ENCODE measurements at places on chromosomes 5 and 9.

DNA sequence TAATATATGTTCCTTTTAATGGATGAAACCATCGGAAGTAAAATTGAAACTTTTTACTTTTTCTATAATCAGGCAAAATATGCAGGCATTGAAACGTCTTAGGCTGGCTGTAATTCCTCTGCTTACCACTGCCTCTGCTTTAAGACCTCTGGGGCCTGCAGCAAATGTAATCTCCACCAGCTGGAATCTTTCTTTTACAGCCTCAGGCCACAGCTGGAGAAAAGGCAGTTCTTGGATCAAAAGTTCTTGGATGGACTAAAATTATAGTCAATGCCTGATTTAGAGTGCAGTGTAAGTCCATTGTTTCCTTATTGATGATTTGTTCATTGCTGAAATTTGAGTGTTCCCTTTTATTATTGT is 396.7 kb downstream of the KCTD16 start:
- DNase-seq, result peak; percentile 3

- DNase-seq, result peak; percentile 78
Observed at GRCh38 chr5:109705596-109705995, 15.9 kb downstream of the MAN2A1 start.

DNA sequence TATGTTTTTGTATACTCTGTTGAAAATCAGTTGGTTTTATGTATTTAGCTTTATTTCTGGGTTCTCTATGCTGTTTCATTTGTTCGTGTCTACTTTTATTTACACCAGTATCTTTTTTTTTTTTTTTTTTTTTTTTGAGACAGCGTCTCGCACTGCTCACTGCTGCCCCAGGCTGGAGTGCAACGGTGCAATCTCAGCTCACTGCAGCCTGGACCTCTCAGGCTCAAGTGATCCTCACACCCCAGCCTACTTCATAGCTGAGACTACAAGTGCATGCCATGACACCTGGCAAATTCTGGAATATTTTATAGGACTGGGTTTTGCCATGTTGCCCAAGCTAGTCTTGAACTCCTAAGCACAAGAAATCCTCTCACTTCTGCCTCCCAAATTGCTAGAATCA is 869.4 kb upstream of the CDH6 start:
- no peak for DNase-seq

DNA sequence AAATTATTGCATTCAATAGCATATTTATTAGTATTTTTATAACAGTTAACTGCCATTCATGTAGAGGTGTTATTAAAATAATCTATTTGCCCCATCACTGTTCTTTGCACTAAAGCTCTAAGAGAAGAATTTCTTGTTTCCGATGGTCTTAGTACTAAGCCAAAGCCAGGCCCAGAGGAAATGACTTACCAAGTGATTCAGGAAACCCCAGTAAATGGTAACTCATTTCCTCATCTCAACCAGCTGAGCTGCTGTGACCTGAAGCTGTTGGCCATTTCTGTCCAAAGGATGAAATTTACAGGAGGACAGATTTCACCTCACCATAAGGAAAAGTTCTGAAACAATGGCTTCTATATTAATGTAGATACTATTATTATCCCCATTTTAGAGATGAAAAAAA is 117.0 kb downstream of the PIK3R1 start:
- no peak for DNase-seq

- no peak for DNase-seq
Observed at GRCh38 chr5:160675988-160676387, 176.0 kb downstream of the ATP10B start.

- no peak for DNase-seq
Observed at GRCh38 chr9:8868632-8869031, 1069.1 kb upstream of the DMAC1 start.

All from trophoblast cell (in vitro differentiated cells and primary cell).